Nephron progenitor cell (in vitro differentiated cells): ENCODE measurements at places on chromosomes 2 and 18.

DNA sequence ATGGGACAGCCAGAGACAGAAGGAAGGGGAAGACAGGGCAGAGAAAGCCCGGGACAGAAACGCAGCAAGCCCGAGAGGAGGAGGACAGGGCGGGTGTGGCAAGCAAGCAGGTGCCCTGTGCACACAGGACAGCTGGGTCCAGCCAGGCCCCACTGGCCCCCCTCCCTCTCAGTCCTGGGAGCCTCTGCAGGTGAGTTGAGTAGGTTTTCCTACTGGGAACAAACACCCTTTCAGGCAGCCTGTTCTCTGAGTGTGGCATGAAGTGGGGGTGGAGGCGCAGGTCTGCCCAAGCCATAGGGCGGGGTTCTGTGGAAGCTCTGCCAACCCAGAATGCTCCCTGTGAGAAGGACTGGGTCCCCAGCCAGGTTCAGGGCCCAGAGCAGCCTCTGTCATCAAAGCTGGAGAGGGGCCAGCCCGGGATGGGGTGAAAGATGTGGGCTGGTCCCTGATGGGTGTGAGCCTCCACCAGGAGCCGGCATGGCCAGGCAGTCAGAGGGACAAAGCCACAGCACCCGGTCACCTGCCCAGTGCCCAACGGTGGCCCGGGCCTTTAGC, 129.4 kb downstream of the TFCP2L1 start:
- DNase-seq = no peak

DNA sequence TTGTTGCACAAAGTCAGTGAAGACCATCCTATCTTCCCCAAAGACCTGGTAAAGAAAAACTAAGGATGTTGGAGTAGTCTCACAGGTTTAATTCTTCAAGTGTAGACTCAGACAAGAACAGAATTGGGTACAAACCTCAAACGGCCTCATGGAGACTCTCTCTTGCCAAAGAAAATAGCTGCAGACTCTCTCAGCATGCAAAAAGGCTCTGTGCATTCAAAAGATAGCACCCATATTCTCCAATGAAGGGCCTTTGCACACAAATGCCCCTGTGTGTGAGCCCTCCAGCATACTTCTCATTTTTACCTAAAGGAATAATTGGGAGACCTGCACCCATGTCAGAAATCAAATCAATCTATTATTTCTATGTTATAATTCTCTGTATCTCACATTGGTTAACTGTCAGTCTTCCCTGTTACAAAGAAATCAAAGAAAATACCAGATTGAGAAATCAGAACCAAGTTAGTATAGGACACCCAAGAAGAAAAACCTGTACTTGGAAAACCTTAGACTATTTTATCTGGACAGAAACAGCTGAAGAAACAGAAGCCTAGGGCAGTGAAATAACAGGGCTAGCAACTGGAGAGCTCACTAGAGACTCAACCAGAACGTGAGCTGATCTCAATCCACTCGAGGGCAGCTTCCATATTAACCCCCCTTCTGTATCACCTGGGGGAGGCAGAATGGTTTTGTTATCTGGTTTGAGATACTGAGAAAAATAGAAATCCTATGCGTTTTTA, 134.7 kb upstream of the DNAJC10 start:
- no peak for DNase-seq

DNA sequence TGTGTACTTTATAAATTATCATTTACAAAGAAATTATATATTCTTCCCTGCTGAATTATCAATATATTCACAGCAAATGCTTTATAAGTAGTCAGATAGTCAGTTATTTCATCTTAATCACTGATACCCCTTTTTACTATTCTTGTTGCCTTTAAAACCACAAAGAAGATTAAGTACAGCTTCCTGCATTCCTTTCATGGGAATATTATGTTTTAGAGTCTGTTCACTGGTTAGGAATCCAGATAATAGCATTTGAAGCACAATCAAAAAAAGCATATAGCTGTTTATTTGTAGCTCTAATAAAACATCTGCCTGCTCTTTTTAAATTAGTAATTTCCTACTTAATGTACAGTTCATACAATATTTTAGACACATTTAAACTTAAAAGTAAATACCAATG, 508.9 kb downstream of the FBXO15 start:
- no peak for DNase-seq

DNA sequence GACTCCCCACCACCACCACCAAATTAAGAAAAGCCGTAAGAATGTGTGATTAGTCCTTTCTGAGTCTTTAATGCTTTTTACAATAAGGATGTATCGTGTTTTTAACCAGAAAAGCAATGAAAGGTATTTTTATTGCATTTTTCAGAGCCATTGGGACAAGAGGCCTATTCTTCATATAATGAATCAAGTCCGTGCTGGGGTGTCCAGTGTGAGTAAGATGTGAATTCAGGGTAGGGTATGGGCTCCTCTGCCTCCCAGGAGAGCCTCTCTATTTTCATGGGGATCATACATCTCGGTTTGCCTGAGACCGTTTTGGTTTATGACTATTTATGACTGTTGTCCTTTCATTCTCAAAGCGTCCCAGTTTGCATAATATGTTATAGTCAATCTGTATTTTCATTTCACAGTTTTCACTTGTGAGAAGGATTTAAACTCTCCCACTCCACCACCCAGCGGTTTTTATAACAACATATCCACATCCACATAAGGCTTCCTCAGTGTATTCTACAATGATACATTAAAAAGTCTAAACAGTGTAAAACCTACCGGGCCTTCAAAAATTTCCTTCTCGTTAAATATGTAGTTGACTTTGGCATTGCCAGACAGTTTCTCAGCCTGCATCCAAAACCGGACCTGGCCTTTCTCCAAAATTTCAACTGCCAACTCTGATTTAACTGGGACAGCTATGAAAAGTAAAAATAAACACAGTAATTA, 80.8 kb upstream of the LPIN2 start:
- no peak for DNase-seq

- no peak for DNase-seq
Observed at GRCh38 chr18:42261731-42262130, 306.7 kb downstream of the PIK3C3 start.

DNA sequence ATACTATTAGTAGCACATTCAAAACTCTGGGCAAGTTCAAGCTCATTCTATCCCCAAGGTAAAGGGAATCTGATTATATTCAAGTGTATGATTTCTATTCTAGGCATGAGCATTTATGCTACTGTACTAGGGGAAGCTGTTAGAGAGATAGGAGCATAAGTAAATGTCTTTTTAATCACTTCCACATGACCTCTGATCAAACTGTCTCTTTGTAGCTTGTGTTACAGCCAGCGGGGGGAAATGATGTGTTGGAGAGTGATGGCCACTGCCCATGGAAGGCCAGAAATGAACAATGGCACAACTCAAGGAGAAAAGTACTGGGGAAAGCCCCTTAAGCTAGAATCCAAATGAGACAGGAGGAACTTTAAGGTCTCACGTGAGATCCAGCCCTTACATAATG, 894.9 kb upstream of the CDH2 start:
- no peak for DNase-seq

GRCh38 chr2:80335411-80335810, 30.9 kb upstream of the LRRTM1 start:
- no peak for DNase-seq

DNA sequence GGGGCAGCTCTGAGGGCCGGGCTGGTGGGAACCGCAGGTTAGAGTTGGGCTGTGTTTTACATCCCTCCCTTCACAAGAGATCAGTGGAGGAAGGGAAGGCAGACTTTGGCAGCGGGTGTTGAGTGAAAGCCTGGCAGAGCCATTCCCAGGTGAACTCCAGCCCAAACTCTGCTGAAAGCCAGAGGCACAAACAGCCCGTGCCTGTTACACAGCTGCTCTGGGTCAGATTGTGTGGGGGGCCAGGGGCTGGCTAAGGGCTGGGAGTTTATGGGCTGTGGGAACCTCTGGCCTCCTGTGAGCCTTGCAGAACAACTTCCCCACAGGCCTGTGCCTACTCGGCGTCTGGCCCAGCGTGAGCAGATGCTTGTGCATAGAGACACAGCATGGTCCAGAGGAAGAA, 286.8 kb downstream of the CLIP4 start:
- DNase-seq = peak; percentile 35

- DNase-seq = no peak
Observed at GRCh38 chr2:187900021-187900420, 345.8 kb upstream of the TFPI start.

GRCh38 chr2:42048299-42049220, 739 bp downstream of the PKDCC start:
- DNase-seq = peak; percentile 55

DNA sequence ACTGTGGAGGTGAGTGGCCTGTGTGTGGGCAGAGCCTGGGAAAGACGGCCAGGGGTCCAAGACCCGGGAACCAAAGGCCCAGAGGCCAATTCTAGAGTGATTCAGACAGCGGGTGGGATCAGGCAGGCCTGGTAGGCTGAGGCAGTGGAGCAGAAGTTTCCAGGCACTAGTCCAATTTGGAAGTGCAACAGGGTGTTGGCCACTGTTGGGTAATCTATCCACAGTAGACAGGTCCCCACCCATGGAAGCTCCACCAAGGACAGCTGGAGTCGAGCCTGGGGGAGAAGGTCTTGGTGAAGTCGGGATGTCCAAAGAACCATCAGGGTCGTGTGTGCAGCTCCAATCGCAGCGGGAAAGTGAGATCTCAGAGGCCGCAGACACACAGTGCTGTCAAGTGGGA, 125.8 kb upstream of the COPS8 start:
- DNase-seq = no peak

DNA sequence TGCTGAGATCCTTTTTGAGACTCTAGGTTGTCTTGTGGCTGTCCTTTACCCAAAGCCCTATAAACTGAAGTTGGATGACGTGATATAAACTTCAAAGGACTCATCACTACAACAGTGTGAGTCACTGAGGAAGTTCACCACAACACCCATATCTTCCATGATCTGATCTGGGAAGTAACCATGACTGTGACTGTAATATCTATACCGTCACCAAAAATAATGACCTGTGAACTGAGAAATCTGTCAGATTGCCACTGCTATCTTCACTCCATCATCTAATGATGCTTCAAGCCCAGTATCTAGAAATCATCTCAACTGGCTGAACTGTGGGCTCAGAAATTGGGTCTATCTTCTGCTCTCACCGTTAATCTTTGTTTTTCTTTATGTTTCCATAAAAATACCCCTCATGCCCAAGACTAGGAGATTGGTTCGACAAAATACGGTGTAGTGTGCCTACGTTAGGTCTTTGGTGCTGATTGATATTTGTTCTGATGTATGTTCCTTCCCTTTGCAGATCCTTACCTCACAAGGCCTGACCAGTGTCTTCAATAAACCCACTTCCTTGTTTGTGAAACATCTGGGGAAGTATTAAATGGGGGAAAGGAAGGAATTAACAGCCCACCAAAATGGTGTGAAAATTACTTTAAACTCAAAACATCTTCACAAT, 78.2 kb downstream of the MYL12B start:
- no peak for DNase-seq

GRCh38 chr2:160261732-160262131, 61.7 kb upstream of the ITGB6 start:
- DNase-seq = no peak

DNA sequence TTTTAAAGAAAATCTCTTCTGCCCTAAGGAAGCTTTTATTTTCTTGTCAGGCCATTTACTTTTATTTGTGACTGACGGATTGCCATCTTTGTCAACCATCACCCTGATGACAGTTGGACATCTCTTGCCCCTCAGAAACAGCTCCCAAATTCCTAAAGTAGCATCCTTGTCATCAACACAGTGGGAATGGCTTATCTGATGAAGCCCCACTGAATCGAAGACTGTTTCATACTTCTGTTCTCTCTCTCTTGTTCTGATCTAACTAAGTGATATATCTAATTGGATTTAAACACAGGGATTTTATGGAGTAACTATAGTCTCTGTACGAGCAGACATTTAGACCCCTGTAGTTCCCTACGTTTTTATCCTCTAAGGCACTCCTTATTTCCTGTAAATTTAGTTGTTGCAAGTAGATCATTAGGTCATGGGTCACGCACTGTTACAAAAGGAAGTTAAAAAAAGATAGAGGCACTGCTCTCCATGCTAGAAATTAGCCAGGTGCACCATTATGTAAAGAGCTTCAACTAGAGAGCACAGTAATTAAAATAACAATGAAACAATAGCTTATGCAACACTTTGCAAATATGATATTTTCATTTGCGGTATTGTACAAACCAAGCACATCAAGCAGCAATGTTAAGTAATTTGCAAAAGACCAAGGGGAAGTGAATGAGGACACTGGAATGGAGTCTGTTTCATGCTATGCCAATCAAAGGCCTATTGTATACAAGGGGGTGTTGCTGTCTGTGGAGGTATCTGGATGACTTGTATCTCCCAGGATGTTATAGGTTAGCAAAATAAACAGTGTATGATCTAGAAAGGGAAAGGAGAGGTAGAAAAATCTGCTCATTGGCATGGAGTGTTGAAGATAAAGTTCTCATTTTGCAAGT, 284.7 kb downstream of the LRRTM1 start:
- no peak for DNase-seq

- no peak for DNase-seq
Observed at GRCh38 chr2:16630463-16630862, 35.2 kb downstream of the CYRIA start.

GRCh38 chr2:211093743-211094303, 537.4 kb downstream of the CPS1 start:
- DNase-seq = no peak

- DNase-seq = no peak
Observed at GRCh38 chr2:172560721-172561120, 4.8 kb downstream of the PDK1 start.

- no peak for DNase-seq
Observed at GRCh38 chr2:48558456-48558855, 28.5 kb downstream of the STON1 start.

GRCh38 chr2:202249521-202250253, 11.3 kb upstream of the SUMO1 start:
- no peak for DNase-seq

DNA sequence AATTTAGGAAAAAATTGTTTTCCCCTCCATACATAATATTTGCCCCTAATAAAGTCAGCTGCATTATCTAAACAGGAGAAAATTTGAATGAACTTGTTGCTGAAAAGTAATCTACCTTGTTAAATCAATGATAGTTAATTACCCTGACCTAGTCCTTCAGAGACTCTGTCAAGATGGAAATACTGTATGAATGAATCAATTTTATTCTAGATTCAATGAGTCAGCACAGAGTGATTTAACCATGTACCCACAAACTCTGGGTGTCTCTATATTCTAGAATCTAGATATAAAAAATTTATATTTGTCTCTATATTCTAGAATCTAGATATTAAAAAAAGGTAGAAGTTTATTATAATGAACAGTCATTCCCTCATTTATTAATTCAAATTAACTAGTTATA, 36.2 kb downstream of the NDUFAF7 start:
- no peak for DNase-seq

DNA sequence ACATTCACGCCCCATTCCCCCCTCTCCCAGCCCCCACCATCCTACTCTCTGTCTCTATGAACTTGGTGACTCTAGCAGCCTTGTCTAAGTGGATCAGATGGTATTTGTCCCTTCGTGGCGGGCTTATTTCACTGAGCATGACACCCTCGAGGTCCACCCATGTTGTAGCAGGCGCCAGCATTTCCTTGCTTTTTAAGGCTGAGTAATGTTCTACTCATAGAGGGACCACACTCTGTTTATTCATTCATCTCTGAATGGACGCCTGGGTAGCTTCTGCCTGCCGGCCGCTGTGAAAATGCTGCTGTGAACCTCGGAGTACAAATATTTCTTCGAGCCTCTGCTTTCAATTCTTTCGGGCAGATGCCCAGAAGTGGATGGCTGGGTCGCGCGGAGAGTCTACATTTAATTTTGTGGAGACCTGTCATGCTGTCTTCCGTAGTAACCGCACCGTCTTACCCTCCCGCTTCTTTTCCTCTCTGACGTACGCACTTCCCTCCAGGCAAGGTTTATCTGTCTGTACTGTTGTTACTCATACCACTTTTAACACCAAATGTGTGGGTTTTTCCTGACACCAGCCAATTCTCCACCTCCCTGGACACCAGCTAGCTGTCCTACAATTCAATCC, 5.6 kb downstream of the CROCC2 start:
- DNase-seq = no peak

GRCh38 chr2:238848976-238849853, 1.3 kb downstream of the TWIST2 start:
- peak; percentile 49 for DNase-seq
